CD4-positive, alpha-beta T cell (primary cell): ENCODE measurements at places on chromosomes 12 and 14.

DNA sequence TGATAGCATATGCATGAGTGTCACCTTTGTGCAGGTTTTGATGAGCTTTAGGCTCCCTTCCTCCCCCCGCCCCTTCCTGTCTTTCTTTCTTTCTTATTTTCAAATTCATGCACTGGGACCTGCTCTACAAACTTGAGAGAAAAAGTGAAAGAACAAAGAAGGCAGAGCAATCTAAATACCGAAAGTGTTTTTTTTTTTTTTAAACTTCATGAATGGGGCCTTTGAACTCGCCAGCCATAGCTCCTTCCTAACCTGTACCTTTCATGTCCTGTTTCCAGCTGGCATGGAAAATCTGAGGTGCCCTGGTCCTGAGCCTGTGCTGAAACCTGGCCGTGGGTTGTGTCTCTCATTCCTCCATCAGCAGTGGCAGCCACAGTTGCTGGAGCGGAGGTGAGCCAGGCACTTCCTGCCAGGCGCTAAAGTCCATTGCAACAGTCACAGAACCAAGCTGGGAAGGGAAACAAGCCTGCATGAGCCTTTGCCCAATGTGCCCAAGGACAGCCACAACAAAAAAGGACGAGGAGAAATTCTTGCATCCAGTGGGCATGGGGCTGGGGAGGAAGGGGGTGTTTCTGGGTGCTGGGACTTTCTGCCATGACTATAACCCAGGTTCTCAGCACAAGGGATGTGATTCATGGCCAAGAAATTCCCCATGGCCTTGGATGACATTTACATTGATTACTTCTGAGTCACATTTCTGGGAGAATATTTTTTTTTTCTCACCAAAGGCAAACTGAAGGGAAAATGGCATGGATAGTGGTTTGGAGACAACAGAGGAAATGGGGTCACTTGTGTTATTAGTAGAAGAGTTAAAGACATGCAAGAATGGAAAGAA lies 102.7 kb downstream of the TMEM30B start:
- no peak for DNase-seq

- no peak for DNase-seq
These were observed 104.3 kb upstream of the TMCC3 start for GRCh38 chr12:94754653-94755052.

GRCh38 chr14:57420033-57420432 lies 29.6 kb downstream of the NAA30 start:
- DNase-seq = no peak

DNA sequence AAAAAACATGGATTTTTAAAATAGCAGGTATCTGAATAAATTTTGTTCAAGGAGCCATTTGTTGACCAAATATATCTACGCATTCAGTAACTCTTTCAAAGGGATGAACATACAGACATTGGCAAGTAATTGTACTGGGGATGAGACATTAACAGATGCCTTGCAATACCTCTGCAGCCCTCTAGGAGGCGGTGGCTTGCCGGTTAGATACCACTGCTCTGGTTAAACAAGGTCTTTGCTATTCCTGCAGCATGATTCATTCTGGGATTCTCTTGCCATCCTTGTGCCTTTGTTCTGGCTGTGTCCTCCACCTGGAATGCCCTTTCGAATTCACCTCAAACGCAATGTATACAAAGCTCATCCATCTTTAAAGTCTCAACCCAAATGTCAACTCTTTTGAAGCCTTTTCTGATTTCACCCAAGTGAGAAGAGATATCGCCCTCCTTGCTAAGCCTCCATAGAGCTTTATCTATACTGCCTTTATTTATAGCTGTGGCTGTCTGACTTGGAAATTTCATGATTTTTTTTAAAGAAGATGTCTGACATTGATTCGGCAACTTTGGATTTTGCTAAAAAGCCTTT lies 131.0 kb upstream of the SRRM4 start:
- DNase-seq = no peak

DNA sequence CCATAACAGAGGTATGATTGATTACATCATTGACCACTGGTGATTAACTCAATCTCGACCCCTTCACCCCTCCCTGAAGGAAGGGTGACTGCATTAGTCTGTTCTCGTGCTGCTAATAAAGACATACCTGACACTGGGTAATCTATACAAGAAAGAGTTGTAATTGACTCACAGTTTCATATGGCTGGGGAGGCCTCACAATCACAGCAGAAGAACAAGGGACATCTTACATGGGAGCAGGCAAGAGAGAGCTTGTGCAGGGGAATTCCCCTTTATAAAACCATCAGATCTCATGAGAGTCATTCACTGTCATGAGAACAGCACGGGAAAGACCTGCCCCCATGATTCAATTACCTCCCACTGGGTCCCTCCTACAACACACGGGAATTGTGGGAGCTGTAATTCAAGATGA lies 55.9 kb upstream of the TMCC3 start:
- DNase-seq = no peak

GRCh38 chr14:32258336-32258993 lies 55.4 kb upstream of the RNU6-8 start:
- DNase-seq = no peak

- peak; percentile 89 for DNase-seq
These were observed at the start of gene KCNH3 for GRCh38 chr12:49538510-49539403. KCNH3 (plus strand) TSS chr12:49539030; CDS start chr12:49539417, 387 bp downstream.

DNA sequence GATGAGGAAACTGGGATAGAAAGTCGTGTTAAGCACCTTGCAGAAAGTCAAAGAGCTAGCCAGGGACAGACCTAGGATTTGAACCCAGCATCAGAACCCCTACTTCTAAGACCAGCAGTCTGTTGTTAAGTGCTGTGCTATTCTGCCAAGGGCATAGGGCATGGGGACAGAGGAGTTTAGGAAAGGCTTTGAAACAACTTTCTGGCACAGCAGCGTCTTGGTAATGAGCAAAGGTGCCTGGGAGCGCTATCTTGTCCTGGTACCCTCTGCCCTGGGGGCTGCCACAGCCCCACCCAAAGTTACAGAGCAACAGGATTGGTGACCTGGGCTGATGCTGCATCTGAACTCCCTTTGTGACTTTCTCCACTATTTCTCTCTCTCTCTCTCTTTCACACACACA lies 1108.1 kb downstream of the BCL11B start:
- DNase-seq = no peak
